ENCODE measurements at places on chromosomes 4 and X. TPM values are rescaled to one million over a fixed set of nuclear protein-coding genes. Genes with fewer than 3 reads are reported as not detected.

DNA sequence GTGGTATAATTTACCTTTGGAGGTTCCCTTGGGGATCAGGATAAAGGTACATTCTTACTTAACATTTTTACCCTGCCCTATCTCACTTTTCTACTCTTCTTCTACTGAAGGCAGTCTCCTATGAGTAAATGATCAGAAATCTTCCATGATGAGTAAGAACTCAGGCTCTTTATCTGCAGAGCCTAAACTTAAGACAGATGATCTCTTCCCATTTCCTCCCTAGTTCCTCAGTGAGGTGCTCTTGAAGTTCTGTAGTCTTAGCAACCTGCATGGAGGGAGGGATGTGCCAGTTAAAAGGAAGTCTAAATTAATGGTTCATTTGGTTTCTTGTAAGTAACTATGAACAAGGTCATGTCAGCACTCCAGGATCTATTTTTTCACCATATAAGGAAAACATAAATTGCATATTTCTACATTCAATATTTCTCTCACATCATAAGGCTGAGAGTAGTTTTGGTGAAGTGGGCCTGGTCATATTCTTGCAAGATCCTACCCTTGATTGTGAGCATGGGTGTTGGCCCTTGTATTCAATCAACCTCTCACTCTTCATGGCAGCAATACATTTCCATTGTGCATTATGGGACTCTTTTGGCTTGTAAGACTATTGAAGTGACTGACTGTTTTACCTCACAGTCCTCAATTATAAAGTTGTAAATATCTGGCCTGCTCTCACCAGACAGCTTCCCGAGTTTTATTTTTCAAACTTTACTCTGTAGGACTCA lies 295.5 kb downstream of the SLC7A11 start:
- no peak for DNase-seq

DNA sequence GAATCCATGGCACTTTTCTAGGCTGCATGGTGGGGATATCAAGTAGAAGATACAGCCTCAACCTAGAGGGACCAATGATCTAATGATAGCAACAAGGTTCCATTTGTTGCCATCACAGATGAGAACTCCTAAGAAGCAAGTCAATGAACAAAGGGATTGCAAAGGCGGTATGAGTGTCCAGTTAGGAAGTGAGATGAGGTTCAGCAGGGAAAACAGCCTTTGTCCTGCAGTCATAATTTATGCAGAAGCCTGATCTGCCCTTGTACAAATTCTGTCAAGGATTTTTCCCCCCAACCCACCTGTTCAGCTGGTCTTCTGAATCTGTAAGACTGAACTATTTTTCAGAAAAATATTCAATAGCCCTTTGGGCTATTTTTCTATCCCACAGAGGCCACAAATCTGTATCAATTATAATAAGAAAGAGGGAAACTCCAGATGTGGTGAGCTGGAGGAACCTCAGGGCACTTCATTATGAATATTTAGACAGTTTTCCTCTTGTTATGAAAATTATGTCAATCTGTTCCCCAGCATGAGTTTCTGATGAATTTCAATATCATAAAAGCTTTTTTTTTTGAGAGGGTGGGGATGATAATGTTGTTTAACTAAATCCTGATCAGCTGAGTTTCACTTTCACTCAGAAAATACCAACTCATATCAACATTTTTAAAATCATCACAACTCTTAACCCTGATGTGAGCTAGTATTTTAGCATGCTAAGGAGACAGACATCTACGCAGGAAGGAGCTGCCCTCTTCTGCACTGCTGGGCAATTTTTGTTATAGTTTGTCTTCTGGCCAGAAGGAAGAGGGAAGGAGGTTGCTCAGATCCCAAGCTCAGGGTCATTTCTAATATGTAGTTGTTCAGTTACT lies 127.2 kb upstream of the MAP3K15 start:
- no peak for DNase-seq

- DNase-seq, result no peak
Measured at GRCh38 chr4:89140168-89140759, 28.9 kb downstream of the TIGD2 start.

- DNase-seq, result no peak
Measured at GRCh38 chrX:56554870-56555269, 8.6 kb upstream of the UBQLN2 start.

Gene KANTR
- 9.4 TPM for polyA plus RNA-seq

Gene CCDC110
- polyA plus RNA-seq, result 1.5 TPM

GRCh38 chr4:188879598-188879997 lies 740.4 kb downstream of the TRIML1 start:
- DNase-seq, result no peak

GRCh38 chr4:39036172-39036571 lies 4.0 kb upstream of the TMEM156 start:
- DNase-seq, result no peak

DNA sequence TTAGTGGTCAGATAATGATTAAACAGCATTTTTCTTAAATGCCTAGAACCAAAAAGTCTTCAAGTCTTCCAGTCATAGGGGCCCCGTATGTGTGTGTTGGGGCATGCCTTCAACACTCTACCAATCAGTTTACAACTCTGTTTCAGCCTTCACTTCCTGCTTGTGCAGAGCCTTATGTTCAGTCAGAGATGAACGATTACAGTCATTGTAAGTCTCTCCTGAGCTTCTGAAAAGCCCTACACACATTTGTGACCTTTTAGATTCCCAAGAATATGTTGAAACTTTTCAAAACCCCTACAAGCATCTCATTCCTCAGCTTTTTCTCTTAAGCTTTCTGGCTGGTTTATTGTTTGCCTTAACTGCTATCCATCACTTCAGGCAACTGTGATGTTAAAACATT lies 591.2 kb downstream of the ZNF674 start:
- no peak for DNase-seq

DNA sequence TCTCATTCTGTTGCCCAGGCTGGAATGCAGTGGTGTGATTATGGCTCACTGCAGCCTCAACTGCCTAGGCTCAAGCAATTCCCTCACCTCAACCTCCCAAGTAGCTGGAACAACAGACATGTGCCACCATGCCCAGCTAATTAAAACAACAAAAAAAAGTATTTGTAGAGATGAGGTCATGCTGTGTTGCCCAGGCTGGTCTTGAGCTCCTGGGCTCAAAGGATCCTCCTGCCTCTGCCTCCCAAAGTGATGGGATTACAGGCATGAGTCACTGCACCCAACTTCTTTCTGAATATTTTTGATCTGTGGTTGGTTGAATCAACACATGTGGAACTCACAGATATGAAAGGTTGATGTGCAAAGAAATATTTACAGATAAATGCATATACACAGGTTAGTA lies 18.5 kb upstream of the SEPTIN11 start:
- no peak for DNase-seq

Gene PNMA3
- 0.08 TPM for polyA plus RNA-seq

Gene XAGE1A
- not detected for polyA plus RNA-seq

DNA sequence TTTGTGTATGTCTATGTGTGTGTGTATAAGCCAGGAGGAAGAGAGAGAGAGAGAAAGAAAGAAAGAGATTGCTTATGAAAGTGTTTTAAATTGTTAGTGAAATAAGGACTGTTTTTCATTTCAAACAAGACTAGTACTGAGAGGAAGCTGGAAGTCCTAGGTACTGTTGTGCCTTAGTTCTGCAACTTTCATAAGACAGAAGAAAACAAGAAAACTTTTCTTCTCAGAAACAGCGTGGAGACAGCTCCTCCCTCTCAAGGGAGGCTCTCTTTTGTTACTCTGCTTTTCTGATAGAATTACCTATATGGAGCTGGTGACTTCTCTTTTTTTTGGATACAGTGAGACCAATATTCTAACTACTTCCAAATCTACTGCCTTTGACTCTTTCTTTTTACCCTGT lies 62.5 kb downstream of the BANK1 start:
- DNase-seq, result no peak

GRCh38 chrX:88244066-88244465 lies 503.0 kb upstream of the CPXCR1 start:
- DNase-seq, result no peak

GRCh38 chr4:30765022-30765421 lies 44.9 kb downstream of the PCDH7 start:
- no peak for DNase-seq

All from aorta (tissue), 5 donors.